ENCODE measurements at places on chromosomes 4 and X.
A peak's percentile ranks its signal among the peaks of the same experiment; 100 is the strongest.

- no peak for DNase-seq
Measured at GRCh38 chr4:122909683-122910082, 12.7 kb downstream of the NUDT6 start.

- DNase-seq: no peak
Measured at GRCh38 chrX:115948018-115948923, 222.3 kb upstream of the AGTR2 start.

GRCh38 chr4:14265651-14266050, 638.1 kb upstream of the BOD1L1 start:
- no peak for DNase-seq

DNA sequence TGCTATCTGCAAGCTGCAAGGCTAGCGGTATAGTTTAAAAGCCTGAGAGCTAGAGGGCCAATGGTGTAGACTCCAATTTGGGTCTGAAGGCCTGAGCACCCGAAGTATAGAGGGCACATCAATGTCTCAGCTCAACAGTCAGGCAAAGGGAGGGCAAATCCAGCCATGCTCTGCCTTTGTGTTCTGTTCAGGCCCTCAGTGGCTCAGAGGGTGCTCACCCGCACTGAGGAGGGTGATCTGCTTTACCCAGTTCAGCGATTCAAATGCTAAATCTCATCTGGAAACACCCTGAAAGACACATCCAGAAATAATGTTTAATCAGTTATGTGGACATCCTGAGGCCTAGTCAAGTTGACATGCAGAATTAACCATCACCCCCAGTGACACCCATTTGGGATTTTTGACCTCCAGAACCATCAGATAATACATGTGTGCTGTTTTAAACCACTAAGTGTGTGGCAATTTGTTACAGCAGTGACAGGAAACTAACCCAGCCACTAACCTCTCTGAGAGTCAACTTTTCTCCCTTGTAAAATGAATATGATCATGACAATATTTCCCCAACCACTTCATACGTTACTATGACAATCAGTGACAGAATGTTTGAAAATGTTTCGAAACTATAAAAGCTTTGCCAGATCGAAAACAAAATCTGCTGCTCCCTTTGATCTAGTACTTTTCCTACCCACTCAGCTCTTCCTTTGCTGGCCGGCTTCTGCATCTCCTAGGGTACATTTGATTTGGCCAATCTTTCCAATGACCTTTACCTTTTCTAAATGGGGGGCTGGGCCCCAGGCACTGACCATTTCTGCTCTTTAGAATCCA, 8.4 kb upstream of the TBL1X start:
- no peak for DNase-seq

GRCh38 chrX:149540621-149541520, at the start of gene EOLA1:
Gene EOLA1 (plus strand): TSS chrX:149541012. CDS start chrX:149545631, 4,619 bp downstream.
- DNase-seq: peak; percentile 95

DNA sequence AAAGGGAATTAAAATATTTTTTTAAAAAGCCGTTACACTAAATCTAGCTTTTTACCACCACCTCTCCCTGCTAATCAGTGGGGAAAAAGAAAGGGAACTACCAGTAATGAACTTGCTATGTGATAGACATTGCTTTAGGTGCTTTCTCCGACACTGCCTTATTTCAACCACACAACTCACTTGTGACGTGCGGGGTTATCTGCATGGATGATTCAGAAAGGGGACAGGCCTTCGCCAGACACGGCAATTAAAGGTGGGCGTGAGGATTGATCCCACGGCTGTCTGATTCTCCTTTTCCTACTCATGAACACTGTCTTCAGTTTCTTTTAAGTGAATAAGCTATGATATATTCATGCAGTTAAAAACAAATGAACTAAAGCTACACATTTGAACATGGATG, 882 bp upstream of the CXCR3 start:
- DNase-seq: no peak

DNA sequence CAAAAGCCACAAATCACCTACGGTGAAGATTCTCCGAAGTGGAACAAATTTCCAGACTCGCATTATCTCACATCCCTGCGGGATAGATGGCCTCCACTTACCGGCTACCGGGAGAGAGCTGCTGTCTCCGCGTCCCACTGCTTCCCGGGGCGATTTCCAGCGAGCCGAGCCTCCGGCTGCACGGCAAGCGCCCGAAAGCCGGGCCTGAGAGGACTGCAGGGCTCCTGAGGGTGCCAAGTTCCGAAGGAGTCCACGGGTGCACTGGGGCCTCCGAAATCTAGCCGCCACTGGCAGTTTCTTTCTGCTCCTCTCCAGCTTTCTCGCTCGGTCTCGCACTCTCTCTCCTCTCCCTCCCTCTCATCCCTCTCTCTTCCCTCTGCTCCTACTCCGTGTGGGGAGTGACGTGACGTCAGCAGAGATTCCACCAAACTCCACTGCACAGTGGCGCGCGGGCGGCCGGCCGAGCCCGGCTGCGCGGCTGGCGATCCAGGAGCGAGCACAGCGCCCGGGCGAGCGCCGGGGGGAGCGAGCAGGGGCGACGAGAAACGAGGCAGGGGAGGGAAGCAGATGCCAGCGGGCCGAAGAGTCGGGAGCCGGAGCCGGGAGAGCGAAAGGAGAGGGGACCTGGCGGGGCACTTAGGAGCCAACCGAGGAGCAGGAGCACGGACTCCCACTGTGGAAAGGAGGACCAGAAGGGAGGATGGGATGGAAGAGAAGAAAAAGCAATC, 14.0 kb upstream of the PITX2 start:
- DNase-seq: no peak

DNA sequence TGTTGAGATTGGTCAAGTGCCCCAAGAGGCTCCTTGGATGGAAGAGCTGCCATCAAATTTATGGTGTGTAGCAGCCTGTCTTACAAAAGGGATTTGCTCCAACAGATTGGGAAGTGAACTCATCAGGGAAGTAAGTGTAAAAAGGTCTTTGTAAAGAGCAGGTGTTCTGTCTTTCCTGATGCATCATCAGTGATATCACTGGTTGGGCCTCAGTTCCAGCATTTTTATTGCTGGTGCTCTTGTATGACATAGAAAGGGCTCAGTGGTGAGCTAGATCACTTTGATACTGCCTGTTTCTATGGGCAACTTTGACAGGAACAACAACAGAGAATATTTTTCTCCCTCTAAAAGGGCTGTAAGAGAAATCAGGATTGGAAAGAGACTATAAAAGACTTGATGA, 8.7 kb upstream of the GABRE start:
- DNase-seq: no peak

- peak; percentile 77 for DNase-seq
Measured at GRCh38 chr4:186132577-186133242, 28.2 kb downstream of the FAM149A start.

DNA sequence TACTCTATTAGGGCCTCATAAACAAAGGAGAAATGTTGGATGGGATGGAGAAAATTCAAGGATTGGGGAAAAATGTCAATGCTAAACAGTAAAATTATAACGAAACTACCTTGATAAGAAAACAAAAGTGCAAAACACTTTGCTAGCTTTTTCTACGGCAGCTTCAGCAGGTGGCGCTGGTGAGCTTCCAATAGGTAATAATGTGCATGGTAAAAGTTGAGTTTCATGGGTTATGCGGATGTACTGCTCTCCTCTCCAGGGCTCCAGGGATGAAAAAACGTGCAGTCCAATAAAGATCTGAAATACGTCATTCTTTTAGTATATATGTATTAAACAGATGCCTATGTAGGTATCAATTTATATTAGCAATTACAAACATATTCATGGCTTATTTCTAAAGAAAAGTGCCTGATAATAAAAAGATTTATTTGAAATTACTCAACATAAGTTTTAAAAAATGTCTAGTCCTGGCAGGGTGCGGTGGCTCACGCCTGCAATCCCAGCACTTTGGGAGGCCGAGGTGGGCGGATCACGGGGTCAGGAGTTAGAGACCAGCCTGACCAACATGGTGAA, 239.6 kb downstream of the GRXCR1 start:
- peak; percentile 35 for DNase-seq

DNA sequence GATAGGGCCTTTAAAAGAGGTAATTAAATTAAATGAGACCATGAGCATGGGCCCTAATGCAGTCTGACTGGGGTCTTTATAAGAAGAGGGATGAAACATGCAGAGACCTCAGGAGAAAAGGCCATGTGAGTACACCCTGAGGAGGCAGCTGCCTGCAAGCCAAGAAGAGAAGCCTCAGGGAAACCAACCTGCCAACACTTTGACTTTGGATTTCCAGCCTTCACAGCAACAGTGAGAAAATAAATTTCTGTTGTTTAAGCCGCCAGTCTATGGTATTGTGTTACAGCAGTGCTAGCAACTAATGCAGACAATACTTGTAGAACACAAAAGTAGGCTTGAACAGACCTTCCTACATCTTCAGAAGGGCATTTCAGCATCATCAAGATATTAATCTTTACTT, 52.3 kb downstream of the SMAD1 start:
- no peak for DNase-seq

DNA sequence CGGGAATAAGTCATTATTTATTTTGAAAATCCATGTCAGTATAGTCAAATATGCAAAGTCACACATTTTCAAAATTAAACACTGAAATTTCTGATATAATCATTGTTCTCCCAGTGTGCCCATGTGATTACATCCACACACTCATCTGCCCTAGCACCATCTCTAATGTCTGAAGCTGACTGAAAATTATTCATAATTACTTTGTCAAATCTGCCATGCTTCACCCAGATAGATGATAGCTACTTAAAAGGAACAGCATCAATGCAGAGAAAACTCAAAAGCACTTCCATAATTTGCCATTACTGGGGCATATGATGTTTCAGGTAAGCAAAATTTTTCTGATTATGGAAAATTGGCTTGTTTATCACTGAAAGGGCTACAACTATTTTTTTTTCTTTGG, 1433.3 kb upstream of the IGFBP7 start:
- no peak for DNase-seq

DNA sequence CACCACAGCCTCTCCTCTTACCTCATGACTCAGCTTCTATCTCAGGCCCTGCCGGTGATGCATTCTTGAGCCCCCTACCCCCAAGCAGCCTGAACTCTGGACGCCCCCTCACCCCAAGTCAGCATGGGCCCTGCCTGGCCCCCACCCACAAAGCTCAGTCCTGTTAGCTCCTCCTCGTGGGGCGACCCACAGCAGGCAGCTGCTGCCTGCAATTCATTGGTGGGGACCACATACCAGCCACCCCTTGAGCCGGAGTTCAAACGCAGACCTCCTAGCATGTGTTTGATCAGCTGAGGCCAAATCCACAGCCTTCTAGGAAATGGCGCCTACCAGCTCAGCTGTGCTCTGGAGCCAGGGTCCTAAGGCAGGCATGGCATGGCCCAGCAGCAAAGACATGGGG, 111.8 kb downstream of the EFNB1 start:
- no peak for DNase-seq

- no peak for DNase-seq
Measured at GRCh38 chrX:131239057-131239456, 50.0 kb downstream of the IGSF1 start.

DNA sequence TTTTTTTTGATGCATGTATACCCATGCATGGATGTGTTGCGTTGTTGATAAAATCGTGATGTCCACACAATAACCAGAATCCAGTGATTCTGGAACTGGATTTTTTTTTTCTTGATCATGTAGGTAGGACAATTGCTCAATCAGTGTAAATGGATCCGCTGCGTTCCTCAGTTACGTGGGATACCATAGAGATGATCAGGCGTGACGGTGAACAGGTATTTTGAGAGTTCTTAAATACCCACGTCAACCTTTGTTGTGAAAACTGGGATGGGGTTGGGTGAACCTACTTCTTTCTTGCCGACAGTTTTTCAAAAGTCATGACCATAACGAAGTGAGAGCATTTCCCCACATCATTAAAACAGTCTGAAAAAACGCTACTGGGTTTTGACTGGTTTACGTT, 913 bp upstream of the SMIM10L2A start:
- DNase-seq: no peak

DNA sequence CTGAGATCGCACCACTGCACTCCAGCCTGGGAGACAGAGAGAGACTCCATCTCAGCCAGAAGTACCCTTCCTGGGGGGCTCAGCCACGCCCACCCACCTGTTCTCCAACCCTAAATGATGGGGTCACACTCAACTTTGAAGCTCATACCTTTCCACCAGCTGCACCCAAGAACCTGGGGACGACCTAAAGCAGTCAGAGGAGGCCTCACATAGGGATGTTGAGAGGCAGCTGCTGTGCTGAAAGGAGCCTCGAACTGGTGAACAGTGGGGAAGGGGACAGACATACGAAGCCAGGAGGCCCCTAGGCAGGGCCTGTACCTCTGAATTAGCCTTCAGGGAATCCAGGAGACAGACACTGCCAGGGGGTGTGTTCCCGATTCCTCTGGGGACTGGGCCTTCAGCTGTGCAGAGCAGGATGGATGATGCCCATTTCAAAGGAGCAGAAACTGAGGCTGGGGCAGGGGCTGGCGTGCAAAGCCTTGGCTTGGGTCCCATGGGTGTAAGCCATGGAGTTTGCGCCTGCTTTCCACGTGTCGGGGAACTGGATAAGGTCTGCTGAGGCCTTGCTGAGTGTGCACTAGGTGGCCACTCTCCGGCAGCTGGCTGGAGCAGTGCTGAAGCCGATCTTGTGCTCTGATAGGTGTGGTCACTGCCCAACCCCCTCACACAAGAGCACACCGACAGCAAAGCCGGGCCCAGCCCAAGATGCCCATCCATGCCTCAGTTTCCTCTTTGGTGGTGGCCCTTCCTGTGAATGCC, 130.8 kb downstream of the CPZ start:
- no peak for DNase-seq

GRCh38 chrX:78624426-78624825, 34.7 kb downstream of the RTL3 start:
- no peak for DNase-seq

GRCh38 chrX:1443496-1444075, 9.1 kb downstream of the ASMTL start:
- no peak for DNase-seq

DNA sequence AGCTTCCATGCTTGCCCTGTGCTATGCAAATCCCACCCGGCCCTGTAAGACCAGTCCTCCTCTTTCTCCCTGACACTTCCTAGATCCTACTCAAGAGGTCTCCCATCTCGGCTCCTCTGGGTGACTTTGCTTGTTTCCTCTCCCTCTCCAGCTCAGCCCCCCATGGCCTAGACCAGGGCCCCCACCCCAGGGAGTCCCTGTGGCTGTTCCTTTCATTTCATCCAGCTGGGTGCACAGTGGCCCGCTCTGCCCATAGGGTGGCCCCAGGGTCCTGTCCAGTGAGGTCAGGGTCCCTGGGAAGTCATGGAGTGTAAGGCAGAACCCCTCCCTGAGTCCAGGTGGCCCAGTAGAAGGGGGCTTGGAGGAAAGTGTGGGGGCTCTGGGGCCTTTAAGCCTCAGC, 52.3 kb upstream of the NKX1-1 start:
- DNase-seq: no peak

Data from brain microvascular endothelial cell (primary cell).